T47D (cell line): ENCODE measurements at places on chromosomes 2 and 18.

- no peak for DNase-seq
Observed at GRCh38 chr2:238655974-238656722, 191.7 kb upstream of the TWIST2 start.

- DNase-seq: no peak
Observed at GRCh38 chr2:167943897-167944296, 303.5 kb downstream of the STK39 start.

DNA sequence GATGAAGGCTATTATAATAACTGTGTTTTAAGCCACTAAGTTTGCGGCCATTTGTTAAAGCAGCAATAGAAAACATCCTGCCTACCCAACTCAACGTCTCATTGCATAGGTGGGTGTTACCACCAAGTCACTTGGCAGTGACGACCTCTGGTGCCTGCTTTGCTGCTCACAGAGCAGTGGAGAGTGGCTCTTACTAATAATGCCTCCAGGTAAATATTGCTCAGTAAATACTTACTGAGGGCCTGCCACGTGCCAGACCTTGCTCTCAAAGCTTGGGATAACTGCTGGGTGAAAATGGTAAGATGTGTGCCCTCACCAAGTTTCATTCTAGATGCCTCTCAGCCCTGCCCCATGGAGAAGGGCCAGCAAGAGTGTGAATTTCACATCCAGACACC is 27.7 kb downstream of the ITGA6 start:
- DNase-seq: no peak

- DNase-seq: no peak
Observed at GRCh38 chr2:58072102-58072501, 25.5 kb downstream of the VRK2 start.

- no peak for DNase-seq
Observed at GRCh38 chr2:11562476-11562875, 28.6 kb downstream of the GREB1 start.

DNA sequence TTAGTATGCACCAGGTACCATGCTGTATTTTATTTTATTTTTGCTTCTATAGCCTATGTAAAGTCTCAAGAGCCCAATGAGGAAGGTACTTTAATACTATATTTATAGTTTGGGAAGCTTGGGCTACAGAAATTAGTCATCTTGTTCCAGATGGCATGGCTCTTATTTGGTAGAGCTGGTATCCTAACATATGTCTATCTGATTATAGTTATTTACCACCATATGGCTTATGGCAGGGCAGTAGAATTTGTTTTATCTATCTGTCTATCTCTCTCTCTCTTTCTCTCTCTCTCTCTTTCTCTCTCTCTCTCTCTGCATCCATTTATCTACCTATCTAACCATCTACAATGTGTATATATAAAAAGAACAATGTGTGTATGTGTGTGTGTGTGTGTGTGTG is 1293.7 kb upstream of the SLC39A10 start:
- DNase-seq: no peak

DNA sequence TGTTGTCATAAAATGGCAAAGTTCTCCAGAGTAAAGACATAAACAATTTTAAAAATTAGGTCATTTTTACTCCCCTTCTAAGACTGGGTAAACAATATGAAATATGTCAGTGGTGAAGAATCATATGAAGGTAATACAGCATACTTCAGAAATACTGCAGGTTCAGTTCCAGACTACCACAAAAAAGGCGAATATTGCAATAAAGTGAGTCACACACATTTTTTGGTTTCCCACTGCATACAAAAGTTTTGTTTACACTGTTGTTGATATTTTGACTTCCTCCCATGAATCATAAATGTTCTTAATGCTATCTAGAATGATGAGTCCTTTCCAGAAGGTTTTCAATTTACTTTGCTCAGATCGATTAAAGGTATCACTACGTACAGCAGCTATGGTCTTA is 73.5 kb downstream of the SMC6 start:
- no peak for DNase-seq

DNA sequence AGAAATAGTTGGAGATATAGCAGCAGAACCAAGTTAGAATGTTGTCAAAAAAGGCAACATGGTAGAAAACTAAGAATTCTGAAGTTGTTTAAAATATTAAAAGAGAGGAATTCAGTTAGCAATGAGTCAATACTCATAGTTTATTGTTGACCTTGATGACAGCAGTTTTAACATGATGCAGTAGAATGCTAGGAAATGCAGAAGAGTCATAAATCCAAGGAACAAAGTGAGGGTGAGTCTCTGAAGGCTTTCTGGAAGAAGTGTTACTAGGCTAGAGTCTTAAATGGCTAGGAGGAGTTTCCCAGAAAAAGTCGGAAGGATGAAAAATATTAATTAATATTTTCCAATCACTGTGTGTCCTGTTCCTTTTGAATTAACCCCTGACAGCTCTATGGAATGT is 807.3 kb downstream of the TSN start:
- no peak for DNase-seq

GRCh38 chr18:70489986-70490933 is 201.4 kb downstream of the SOCS6 start:
- peak; percentile 62 for DNase-seq

- DNase-seq: peak; percentile 50
Observed at GRCh38 chr18:58493516-58494253, 135.2 kb downstream of the ALPK2 start.

- no peak for DNase-seq
Observed at GRCh38 chr2:226865710-226866109, 29.9 kb downstream of the RHBDD1 start.

DNA sequence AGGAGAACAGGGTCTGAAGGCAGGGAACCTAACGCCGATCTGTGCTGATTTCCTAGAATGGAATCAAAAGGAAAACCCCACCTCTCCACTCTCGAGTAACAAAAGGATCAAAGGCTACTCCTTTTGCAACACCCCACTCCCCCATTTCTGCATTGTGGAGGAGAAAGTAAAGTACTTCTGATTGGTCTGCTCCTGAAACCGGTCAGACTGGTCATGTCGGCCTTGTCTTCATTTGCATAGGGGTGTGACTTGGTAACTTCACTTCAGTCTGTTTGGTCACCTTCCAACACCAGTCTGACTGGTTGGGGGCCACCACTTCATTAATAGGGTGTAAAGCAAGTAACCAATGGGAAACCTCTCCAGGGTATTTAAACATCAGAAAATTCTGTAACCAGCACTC is 771.9 kb downstream of the ERBB4 start:
- DNase-seq: peak; percentile 95

- no peak for DNase-seq
Observed at GRCh38 chr2:149782572-149782971, 195.0 kb upstream of the MMADHC start.

DNA sequence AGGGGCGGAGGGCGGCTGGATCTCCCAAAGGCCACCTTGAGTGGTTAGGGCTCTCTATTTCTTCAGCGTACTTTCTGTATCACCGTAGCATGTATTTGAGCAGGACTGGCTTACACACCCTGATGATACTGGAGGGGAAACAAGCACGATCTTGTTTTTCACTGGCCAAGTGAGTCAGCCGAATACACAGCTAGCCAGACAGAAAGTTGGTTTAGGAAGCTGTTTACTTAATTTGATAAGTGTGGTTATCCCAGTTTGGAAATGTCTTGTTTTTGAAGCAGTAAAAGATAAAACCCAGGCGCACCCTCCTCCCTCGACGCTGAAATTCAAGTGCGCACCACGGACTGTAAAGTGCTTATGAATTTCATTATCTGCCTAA is 582 bp downstream of the RIOK3 start:
- no peak for DNase-seq

GRCh38 chr2:20100711-20101110 is 49.3 kb upstream of the LAPTM4A start:
- no peak for DNase-seq

DNA sequence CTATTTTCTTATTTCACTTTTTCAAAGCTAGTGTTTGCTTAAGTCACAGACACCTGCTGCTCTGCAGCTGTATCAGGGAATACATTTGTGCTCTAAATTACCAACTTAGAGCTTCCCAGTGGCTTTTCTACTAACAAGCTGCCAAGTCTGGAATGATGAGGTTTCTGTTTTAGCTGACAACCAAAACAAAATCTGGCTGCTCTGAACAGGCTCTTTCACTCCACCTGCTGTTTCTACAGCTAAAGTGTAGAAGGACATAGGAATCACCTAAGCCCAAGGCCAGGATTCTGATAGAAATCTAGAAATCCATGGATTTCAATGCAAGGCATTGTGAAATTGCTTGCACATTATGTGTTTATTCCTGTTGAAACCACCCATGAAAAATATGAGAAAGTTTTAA is 201.2 kb downstream of the SUCLG1 start:
- peak; percentile 27 for DNase-seq

- no peak for DNase-seq
Observed at GRCh38 chr2:236799391-236800026, 229.9 kb downstream of the ACKR3 start.

DNA sequence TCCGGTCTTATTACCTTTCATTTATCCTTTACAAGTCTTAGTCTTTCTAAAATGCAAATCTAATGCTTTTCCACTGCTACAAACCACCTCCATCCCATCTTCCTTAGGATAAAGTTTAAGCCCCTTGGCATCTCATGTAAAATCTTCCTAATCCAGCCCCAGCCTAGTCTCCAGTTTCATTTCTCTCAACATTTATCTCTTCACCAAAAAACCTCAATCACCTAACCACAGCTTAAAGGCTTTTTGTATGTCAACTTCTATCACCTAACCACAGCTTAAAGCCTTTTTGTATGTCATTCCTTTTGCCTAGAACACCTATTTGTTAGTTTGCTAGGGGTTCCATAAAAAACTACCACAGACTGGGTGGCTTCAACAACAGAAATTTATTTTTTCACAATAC is 4.2 kb downstream of the TRAK2 start:
- no peak for DNase-seq

DNA sequence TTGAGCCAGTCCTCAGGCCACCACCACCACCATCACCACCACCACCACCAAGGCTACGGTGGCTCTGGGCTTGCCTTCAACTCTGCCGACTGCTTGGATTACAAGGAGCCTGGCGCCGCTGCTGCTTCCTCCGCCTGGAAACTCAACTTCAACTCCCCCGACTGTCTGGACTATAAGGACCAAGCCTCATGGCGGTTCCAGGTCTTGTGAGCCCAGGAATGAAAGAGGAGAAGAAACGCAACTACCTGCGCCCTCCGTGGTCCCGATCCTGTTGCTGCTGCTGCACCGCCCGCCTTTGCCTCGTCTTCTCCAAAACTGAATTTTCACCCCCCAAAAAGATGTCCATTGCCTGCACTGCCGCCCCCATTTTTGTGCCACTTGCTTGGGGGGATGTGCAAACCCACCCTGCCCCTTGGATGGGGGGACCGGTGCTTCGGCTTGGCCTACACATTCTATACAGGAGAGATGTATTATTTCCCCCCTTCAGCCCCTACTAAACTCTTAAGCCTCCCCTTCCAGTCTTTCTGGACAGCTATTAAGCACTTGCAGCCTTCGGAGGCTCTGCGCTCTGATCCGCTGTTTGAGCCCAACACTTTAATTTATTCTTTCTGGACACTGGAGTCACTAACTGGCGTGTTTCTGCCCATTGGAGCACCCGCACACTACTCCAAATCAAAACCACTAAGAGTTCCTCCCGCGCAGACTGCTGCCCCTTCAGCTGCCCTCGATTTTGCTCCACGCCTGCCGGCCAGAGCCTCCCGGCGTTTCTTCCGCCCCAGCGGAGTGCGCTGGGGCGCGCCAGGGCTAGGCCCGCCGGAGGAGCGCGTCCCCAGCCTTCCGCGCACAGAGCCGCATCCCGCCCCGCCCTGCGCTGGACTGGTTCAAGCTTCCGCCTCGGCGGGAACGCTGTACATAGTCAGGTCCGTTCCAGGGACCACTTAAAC is 5.7 kb downstream of the OTX1 start:
- no peak for DNase-seq

DNA sequence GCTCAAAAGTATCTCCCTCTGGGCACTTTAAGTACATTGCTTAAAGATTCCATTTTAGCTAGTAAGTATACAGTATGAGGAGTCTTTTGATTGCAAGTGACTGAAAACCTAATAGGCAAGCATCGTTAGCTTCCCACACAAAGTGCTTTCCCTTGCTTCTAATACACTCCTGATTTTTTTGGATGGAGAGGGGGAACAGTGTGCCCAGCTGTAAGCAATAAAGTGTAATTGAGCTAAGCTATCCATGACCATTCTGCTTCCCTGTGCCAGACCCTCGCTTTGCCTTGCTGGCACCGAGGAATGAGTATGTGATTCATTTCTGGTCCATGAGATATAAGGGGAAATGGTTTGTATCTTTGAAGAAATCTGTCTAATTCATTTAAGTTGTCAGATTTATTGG is 3.8 kb upstream of the ZNF24 start:
- no peak for DNase-seq

DNA sequence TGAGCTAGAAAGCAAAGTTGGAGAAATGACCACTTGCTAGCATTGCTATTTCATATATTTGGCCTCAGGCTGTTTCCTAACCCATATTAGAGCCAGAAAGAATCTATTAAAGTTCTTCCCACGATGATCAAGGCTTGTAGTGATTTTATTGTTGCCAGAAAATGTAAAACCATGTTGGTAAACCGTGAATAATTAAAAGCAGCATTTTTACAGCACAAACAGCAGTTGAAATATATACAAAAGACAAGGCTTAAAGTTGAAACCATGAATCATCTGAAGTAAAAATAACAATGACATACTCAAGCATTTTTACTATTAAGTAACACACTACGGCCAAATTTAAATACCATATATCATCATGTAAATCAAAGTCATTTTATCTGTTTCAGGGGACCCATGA is 27.7 kb upstream of the DSC3 start:
- DNase-seq: no peak

- no peak for DNase-seq
Observed at GRCh38 chr2:86543335-86543734, 19.9 kb downstream of the CHMP3 start.

- peak; percentile 57 for DNase-seq
Observed at GRCh38 chr2:151238527-151239487, 22.9 kb downstream of the RBM43 start.

GRCh38 chr2:232574674-232575403 is 24.4 kb downstream of the EIF4E2 start:
- DNase-seq: no peak

GRCh38 chr2:20640411-20641122 is 10.3 kb downstream of the HS1BP3 start:
- DNase-seq: no peak

DNA sequence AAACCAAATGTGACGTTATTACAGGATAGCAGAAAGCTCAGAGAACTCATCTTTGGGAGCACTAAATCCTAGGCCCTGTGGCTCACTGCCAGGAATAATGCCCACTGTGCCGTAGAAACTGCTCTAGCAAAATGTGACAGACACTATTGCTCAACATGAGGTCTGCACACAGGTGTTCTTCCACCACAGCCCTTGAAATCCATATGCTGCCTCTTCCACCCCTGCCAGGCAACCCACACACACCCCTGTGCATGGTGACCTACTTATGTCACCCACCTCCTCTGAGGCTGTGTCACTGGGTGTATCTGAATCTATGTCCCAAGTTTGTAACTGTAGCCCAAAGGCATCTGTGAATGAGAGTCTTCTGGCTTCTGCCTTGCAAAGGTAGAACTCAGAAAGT is 66.1 kb upstream of the MBOAT2 start:
- DNase-seq: no peak

GRCh38 chr2:217954469-217954868 is 48.3 kb downstream of the TNS1 start:
- no peak for DNase-seq

- no peak for DNase-seq
Observed at GRCh38 chr2:109143214-109144187, 14.5 kb downstream of the SH3RF3 start.
